ENCODE measurements at places on chromosomes 7 and 10.

DNA sequence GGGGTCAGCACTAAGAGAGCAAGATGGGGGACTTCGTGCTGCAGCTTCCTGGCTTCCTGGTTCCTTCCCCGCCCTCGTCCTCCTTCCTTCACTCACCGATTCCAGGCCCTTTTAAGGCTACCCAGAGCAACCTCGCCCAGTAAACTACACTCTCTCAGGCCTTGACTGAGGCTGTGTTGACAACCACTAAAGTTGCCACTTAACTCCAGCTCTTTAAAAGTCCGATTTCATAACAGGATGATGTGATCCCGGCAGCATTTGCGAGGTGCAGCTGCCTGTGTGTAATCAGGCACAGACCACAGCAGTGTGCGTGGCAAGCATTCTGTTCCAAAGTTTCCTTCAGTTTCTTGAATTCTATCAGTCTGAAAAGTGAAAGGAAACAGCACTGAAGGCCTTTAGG, 110.6 kb downstream of the RAB11FIP2 start:
- no peak for DNase-seq

DNA sequence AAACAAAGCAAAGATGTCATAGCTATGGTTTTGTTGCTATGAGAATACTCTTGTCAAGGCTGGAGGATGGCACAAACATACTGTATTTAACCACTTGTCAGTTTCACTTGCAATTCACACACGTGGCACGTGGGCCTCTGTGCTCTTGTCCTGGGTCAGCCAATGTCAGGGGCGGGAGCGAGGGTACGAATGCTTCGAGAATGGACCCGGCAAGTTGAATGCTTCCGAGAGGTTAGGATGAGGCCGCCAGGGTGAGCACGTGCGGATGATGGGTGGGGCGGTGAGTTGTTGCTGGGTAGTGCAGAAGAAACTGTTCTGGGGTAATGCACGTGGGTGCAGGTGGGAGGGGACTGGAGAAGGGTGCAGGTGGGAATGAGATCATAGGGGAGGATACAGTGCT, 10.4 kb upstream of the OCM2 start:
- no peak for DNase-seq

DNA sequence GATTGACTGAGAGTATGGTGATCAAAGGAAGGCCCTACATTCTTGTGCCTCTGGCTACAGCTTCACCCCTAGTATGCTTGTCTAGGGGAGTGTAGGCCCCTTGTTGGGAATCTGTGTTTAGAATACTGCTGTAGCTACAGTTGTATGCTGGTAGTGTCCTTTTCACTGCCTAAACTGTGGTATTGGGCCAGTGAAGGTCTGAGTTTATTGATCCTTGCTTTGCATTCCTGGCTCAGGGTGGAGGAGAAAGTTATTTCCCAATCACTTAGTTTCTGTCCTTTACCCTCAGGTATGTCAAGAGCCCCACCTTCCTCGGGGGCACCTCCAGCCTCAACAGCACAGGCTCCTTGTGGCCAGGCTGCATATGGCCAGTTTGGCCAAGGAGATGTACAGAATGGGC, 6.6 kb downstream of the SEC24C start:
- DNase-seq = no peak

GRCh38 chr7:28088032-28088431, 92.6 kb downstream of the JAZF1 start:
- no peak for DNase-seq

- DNase-seq = no peak
Measured at GRCh38 chr10:3584926-3585784, 199.9 kb downstream of the KLF6 start.

- DNase-seq = no peak
Measured at GRCh38 chr10:1078668-1079067, 22.5 kb downstream of the WDR37 start.

- no peak for DNase-seq
Measured at GRCh38 chr7:107850643-107851042, 40.3 kb upstream of the DLD start.

- DNase-seq = no peak
Measured at GRCh38 chr10:6115824-6116350, 27.1 kb downstream of the RBM17 start.

- no peak for DNase-seq
Measured at GRCh38 chr10:62690703-62691102, 113.8 kb upstream of the ADO start.

GRCh38 chr7:33530664-33531063, 374.7 kb upstream of the BMPER start:
- no peak for DNase-seq

DNA sequence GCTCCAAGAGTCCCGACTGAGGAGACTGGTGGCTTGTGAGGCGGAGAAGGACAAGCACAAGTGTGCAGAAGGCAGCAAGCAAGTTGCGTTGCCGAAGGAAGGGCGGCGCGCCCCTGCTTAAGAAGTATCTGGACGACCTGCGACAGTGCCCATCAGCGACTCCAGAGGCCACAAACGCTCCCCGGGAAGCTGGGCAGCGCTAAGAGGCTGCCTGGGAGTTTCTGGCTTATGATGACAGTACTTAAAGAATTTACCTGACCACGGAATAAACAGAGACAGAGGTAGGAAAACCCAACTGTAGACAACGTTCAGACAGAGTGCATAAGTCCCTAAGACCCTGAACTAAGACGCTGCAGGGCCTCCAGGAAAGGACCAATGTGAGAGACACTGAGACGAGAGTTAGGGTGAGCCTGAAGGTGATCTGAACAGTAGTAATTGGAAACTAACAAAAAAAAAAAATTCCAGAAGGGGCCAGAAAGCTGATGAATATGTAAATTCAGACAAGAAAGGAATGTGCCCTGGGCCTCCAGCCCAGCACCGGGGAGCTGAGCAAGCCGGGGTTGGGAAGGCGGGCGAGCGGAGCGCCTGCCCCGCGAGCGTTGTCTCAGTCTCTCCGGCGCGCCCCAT, 1.0 kb downstream of the OSBPL3 start:
- no peak for DNase-seq

DNA sequence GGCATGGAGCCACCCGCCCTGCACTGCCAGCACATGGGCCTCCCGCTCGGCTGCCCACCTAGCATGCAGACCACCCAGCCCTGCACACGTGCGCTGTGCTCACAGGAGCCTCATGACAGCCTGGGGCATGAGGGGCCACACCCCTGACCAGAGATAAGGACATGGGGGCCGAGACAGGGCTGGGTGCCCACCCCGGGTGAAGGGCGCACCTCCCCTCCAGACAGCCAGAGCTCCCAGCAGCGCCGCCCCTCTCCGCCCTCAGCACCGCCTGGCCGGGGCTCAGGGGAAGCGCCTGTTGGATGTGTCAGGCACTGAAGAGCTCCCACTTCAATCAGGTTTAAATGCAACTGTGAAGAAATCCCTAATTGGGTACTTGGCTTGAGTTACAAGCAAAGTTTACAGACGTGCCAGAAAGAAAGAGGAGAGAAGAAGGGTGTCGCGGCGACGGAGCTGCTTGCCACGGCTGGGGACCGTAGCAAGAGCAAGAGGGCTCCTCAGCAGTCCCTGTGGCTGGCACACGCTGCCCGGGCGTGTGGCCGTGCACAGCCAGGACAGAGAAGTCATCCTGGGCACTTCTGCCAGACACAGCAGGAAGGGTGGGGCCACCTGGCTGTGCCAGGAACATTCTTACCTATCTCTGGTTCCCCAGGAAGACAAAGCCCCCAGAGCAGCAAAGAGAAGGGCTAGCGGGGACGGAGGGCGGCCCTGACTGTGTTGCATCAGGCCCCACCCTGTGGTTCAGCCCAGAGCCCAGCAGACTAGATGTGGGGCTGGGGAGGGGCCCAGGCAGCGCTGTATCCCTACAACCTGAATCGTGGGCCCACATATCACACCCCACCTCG, 247.4 kb downstream of the ELFN1 start:
- DNase-seq = no peak

- DNase-seq = no peak
Measured at GRCh38 chr7:127652333-127653248, 597 bp downstream of the SND1 start.

DNA sequence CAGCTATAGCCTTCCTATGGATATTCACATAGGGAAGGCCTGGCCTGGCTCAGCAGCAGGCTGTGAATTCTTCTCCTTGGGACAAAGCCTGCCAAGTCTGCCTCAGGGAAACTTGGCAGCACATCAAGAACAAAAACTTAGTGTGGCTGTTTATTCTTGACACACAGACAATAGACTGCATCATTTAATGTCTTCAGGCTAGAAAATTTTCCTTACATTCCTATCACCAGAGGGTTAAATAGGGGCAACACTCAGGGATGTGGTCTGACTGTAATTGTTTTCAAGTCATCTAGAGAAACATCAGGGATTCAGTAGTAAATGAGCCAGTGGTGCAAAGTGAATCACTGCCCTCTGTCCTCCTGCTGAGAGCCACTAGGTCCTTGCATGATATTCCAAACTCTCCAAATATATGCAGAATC, 137.3 kb downstream of the SEMA3C start:
- no peak for DNase-seq

DNA sequence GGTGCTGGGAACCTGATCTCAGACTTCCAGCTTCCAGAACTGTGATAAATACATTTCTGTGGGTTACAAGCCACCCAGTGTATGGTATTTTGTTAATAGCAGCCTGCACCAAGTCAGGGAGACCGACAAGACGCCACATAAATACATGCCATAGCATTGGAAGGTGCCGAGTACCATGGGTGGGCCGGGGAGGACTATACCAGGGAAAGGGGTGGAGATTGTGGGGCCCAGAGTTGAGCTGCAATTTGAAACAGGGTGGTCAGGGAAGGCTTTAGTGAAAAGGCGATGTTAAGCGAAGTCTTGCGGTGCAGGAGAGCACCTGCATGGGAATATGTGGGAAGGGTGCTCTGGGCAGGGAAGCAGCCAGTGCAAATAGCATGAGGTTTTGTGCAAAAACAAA, 88.9 kb upstream of the LRRC4 start:
- DNase-seq = no peak

- DNase-seq = no peak
Measured at GRCh38 chr7:101373812-101374614, 11.3 kb downstream of the COL26A1 start.

GRCh38 chr10:108385963-108386362, 1221.5 kb upstream of the SORCS1 start:
- DNase-seq = no peak

DNA sequence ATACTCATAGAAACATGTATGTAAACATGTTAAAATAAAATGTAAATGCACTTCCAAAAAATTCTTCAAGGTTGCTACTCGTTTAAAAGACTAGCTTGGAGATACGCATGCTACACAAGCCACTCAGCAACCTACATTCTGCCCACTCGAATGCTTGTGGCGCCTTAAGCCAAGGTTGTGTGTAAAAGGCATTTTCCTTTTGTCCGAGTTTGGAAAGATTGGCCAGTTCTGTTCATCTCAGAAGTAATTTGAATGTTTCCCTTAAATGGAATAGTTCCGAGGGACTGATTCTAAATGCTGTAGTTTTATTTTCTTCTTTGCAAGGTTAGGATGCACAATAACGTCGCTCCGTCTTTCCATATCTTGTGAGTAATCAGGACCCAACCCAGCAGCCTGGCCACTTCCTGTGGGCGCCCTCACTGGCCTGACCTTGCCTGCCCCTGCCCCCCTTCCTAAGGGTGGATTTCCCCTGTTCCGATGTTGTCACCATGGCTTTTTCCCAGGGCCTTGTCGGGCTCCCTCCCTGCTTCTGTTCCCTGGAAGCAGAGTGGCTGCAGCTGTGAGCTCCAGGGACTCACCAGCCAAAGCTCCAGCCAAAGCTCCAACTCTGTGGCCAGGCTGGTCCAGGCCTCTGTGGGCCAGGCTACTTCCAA, 70.6 kb downstream of the PTPRE start:
- no peak for DNase-seq

- DNase-seq = no peak
Measured at GRCh38 chr10:127648885-127649284, 88.1 kb upstream of the FOXI2 start.

GRCh38 chr10:95363303-95363912, 72.6 kb upstream of the PDLIM1 start:
- DNase-seq = no peak

DNA sequence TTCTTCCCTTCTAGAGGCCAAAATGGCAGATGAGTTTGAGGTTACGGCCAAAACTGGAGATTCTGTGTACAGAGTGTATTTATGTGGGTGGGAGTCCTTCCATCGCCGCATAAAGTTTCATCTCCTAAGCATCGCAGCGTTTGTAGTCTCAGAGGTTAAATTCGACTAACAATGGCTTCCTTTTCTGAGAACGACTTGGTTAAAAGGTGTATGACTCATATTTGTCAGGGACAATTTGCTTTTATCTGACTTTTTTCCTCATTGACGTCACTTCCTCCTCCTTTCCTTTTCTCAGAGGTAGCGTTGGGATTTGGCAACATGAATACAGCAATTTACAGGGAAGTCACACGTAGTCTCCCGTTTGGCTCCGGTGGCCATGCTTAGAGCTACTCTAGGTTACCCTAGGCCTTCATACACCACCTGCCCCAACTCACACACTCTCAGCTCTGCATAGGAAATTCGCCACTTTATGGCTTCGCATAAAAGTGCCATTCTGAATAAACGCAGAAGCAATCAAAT, 37.6 kb upstream of the TCF7L2 start:
- DNase-seq = no peak

- DNase-seq = no peak
Measured at GRCh38 chr7:476736-477360, 42.8 kb downstream of the PDGFA start.

- DNase-seq = no peak
Measured at GRCh38 chr10:116049158-116049973, 223.6 kb downstream of the GFRA1 start.

DNA sequence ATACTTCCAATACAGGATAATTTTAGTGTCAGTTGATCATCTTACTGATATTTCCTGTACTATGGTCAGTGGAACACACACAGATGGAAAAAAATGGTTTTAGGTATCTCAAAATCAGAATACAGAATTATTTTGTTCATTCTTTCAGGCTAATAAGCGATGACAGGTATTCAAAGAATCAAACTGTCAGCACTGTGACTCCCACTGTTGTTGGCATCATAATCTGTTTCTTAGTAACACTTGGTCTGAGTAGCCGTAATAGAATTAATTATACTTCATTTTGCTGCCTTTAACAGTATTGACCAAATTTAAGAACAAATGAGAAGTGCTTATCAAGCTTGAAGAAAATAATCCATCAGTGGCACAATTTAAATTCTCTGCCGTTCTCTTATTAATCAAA, 215.0 kb downstream of the SKAP2 start:
- no peak for DNase-seq

- DNase-seq = no peak
Measured at GRCh38 chr10:92530891-92531535, 42.9 kb downstream of the IDE start.

DNA sequence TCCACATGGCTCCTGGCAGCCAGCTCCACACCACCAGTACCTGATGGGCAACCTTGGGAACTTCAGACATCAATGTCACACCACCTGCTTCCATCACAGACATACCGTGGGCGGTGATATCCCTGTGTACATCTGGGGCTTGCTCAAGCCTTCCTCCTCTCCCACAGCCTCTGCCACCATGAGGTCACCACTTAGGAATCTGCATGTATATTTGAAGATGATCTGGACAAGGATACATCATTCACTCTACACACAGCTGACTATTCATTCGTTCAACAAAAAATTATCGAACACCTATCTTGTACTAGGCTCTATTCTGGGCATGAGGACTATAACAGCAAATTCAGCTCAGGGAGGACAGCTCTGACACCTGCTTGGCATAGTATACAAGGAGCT, 6.8 kb downstream of the DLG5 start:
- no peak for DNase-seq
